Stimulated activated CD8-positive, alpha-beta memory T cell treated with anti-CD3 and anti-CD28 coated beads, Interleukin-2, amount 100 ng/mL, for 1 hour (primary cell): ENCODE measurements at places on chromosomes 7 and 10.

DNA sequence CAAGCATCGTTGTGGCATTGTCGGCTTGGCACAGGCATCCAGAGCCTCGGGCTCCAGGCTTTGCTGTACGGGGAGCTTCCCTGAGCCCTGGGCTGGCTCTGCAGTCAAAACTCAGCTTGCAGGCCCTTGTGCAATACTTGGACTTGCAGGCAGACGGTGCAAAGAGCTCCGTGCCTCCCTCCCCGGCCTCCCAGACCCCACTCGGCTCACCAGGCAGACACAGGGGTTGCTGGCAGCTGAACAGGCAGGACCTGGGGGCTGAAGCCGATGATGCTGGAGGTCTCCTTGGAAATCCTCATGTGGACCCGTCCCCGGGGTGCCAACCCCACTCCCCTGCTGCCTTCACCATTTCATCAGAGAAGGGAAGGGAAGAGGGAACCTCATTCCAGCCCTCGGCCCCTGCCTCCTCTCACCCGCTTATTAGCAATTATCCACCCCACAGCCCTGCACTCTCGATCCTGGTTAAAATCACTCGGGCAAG is 59.6 kb upstream of the GNA12 start:
- DNase-seq, result no peak

DNA sequence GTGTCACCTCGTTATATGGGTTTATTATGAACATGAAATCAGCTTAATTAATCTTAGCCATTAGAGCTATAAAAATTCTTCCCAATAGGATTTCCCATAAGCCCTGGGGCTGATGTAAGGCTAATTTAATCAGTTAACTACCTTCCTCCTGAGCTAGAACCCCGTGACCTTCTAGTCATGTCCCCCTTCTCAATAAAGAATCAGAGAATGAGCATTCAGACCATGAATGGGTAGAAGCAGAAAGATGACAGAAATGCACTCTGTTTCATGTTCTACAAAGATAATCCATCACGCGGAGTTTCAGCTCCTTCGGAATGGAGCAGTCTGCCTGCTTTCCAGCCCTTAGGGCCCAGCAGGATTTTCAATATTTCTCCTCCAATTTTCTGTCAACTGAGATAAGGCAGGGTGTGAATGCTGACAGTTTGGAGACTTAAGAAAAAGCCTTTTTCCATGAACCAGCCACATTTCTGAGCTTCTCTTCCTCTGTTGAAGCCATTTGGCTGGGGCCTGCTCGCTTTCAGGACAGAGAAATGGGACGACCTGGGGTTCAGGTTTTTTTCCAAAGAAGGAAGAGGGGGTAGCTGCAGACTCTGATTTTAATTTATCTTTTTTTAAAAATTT is 211.0 kb downstream of the NEBL start:
- DNase-seq, result no peak

DNA sequence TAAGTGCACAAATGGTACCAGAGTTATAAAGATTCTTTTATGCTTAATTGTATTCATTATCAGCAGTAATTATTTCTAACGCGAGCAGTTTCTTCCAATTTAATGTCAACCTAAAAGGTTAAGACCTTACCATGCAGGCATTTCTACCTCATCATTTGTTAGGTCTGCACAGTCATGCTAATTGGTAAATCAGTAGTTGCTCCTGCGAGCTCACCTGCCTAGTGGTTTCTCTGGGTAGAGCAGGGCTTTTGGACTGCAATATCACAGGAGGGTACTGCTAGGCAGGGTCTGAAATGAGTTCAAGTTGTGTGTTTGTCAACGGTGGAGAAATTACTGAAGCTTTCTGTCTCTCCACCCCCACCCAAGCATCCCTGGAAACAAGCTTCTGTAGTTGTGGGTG is 558.5 kb upstream of the MGMT start:
- DNase-seq, result no peak

DNA sequence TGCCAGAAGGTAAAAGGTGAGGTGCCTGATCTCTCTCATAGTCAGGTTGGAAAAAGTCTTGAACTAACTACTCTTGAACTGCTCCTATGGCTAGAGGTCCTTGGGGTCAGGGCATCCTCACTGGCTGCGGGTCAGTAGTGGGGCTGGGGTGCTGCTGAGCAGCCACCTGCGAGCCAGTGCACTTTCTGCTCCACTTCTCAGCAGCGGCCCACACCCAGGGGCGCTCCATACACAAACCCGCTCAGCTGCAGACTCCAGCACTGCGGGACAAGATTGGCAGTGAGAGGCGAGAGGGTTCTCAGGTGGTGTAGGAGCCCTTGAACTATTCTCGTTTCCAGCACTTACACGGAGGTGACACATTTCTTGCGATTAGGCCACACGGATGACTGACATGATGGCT is 6.0 kb downstream of the ABCA13 start:
- no peak for DNase-seq

- no peak for DNase-seq
These were observed 4.7 kb upstream of the FRMPD2 start for GRCh38 chr10:48279081-48279751.

DNA sequence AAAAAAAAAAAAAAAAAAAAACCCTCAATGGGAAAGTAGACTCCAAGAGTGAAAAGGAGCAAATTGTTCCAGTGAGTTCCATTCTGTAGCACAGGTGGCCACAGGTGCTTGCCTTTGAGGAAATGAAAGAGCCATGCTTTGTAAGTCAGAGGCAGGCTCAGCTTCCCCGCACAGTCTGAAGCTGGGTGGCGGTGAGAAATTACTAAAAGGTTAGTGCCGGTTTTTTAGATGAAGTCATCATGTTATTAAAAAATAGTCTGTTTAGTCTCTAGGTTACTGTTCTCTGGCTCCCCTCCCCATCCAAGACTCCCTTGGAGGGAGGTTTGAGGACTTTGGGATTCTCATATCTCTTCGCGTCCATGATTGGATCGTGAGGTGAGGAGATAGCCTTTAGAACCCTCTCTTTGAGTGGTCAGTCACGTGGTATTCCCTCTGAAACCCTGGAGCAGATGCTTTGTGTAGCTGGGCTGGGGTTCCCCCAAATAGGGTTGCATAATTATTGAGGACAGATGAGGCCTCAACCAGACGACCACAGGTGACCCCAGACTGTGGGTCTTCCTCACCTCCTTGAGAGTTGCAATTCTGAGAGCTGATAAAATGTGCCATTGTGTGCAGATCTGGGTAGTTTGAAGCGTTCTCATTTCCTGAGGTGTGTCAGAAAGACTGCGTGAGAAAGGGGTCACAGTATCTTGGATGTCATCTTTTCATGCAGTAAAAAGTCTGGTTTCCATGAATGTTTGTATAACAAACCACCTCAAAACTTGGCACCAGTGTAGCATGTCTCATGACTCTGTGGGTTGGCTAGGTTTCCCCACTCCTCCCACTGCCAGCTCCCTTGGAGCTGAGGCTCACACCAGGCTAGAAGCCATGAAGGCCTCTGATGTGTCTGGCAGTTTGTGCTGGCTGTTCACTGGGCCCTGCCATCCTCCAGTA is 27.1 kb downstream of the OGDH start:
- peak; percentile 30 for DNase-seq

DNA sequence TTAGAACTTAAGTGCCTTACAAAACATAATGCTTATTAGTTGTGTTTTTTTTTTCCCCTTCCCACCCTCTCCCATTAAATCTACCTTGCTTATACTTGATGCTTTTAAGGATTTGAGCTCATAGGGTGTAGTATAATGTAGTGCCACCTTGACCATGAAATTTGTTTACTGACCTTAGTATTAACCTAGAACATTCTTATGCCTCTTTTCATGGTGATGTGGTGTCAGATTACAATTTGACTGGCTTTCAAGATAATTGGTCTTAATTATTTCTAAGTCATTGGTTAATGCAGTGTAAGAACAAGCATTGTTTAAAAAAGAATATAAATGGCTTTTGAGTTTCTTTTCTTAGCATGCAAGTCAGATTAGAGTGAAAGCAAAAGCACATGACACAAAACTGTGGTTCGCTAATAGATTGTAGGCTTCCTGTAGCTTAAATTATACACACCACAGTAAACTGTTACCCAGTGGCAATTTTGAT is 61.8 kb downstream of the ADD3 start:
- no peak for DNase-seq

GRCh38 chr7:36468370-36469101 is 78.9 kb downstream of the ANLN start:
- DNase-seq, result no peak

- DNase-seq, result no peak
These were observed 880.9 kb downstream of the ANKRD7 start for GRCh38 chr7:119105381-119105780.

- DNase-seq, result no peak
These were observed 14.3 kb downstream of the GHRHR start for GRCh38 chr7:30977896-30978564.

DNA sequence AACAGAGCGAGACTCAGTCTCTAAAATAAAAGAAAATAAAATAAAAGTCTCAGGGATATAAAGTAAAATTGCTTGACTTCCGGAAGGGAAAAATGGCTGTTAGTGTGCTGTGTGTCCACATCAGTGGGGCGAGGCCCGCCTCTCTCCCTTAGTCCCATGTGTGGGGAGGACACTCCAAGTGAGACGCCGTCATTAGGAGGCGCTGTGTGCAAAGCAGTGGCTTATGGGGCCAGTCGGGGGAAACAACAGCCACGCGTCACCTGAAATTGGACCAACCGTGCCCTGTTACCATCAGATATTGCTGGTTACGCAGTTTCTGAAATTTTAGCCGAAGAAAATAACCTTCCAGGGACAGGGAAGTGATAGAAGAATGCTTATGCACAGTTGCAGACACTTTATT is 15.8 kb downstream of the SFXN4 start:
- no peak for DNase-seq

DNA sequence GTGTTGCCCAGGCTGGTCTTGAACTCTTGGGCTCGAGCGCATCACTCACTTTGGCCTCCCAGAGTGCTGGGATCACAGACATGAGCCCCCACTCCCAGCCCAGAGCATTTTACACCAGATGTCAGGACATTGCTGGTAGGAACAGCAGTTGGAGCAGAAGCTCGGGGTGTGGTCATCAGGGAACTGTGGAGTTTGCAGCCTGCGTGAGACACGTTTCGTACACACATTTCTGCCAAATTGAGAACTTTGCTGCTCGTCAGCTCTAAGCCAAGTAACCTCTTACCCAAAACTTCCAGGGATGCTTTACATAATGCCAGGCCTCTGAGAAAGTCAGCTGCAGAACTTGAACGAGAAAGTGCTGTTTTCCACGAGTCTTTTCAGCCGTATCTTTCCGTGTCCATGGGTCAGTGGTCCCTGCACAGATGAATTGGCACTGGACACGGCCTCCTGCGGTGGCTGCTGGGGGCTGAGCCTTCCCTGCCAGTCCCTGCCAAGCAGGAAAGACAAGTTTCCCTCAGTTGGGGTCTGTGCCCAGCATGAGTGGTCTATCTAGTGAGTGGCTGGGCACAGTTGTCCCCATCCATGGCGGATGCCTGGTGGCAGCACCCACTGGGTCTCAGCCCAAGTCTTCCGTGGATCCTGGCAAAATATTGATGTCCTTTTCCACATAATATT is 54.4 kb downstream of the DNAJB6 start:
- no peak for DNase-seq

DNA sequence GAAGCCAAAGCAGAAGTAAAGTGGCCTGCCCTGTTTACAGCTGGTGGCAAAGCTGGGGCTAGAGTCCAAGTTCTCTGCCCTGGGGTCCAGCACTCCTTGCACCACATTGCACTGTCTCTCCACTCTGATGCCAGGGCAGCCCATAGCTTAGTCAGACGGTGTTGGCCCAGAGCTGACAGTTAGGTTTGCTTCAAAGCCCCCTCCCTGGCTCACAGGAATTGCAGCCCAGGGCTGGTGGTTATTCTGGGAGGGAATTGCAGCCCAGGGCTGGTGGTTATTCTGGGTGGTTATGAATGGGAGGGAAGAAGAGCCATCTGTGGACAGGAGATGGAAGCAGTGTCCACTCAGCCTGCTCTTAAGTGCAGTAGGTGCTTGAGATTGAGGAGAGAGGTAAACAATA is 88.9 kb downstream of the SCRN1 start:
- no peak for DNase-seq

DNA sequence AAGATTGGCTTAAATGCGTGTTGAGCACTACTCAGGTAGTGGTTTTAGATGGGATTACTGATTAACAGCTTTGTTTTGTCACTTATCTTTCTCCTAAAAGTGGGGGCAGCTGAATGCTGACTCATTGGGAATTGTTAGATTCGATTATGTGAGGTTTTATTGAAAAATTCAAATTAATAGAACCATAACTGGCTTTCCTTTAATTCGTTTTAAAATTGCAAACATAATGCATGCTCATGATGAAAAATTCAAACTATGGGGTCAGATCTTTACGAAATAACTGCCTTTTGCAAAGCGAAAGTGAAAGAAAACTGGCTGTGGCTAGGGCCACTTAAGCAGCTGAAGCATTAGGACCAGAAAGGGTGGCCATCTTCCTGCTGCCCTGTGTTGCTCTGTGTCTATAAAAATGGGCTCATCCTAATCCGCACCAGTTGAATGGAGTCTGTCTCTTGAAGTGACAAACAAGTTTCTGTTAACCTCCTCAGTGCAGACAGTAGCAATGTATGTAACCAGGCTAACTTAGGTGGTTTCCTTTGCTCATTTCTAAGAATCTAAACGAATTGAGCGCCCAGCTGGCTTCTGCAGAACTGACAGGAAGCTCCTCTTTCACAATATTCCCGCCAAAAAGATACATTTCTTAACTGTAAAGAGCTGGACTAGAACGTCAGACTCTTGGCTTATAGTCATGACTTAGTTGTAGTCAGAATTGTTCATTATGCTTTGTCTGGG is 27.8 kb downstream of the DENND10 start:
- DNase-seq, result no peak

DNA sequence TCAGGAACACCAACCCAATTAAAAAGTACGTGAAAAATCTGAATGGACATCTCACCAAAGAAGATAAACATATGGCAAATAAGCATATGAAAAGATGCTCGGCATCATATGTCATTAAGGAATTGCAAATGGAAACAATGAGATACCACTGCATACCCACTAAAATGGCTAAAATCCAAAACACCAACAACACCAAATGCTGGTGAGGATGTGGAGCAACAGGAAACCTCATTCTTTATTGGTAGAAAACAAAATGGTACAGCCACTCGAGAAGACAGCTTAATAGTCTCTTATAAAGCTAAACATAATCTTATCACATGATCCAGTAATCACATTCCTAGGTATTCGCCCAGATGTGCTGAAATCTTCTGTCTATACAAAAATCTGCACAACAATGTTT is 13.1 kb downstream of the RSU1 start:
- no peak for DNase-seq

DNA sequence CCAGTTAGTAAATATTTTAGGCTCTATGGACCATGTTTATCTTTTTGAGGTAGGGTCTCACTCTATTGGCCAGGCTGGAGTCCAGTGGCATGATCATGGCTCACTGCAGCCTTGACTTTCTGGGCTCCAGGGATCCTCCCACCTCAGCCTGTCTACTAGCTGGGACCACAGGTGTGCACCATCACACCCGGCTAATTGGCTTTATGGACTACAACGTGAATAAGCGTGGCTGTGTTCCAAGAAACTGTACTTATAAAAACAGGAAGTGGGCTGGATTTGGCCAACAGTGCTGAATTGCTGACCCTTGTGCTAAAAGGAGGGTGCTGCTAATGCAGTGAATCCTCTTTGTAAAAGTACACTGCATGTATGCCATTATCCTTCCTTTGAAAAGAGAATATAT is 111.7 kb upstream of the CDK13 start:
- no peak for DNase-seq

- DNase-seq, result no peak
These were observed 574.5 kb downstream of the ZWINT start for GRCh38 chr10:55786461-55787050.
